ENCODE measurements at places on chromosomes 6 and 20. TPM values are rescaled to one million over a fixed set of nuclear protein-coding genes. Genes with fewer than 3 reads are reported as not detected.

Gene SLC32A1
- not detected for total RNA-seq

- no peak for DNase-seq
Measured at GRCh38 chr6:150661216-150662007, 61.7 kb downstream of the PLEKHG1 start.

GRCh38 chr6:45647341-45648261, 269.9 kb upstream of the SUPT3H start:
- DNase-seq = no peak

DNA sequence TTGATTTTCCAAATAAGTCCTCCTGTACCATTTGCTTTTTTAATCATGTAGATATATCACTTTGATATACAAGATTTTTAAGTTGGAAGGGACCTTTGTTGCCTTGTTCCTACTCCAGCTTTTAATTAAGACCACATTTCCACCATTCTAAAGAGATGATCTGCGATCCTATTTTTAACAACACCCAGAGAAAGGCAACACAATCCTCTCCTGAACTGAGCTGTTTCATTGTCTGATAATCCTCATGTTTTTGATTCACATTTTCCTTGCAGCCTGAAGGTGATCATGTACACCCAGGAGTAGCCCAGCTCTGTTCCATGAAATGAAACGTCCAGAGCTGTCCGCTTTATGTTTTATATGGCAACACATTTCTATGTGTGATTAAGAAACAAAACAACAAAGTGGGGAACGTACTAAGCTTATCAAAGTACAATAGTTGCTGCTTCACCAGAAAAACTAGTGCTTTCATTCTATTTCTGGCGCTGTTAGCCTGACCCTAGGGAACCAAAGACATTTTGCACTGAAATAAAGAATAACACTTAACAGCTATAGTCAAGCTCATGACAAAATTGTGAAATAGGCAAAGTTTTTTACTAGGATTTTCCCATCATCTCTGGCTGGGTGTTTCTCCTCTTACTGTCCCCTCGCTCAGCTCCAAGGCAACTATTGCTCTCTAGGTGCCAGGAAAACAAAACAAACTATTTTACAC, 22.6 kb upstream of the TRAF3IP2 start:
- no peak for DNase-seq

GRCh38 chr20:61369731-61370520, 117.9 kb downstream of the CDH4 start:
- no peak for DNase-seq

- DNase-seq = no peak
Measured at GRCh38 chr20:56018194-56018593, 12.9 kb upstream of the CBLN4 start.

GRCh38 chr6:8017705-8018104, 46.5 kb downstream of the BLOC1S5 start:
- DNase-seq = no peak

DNA sequence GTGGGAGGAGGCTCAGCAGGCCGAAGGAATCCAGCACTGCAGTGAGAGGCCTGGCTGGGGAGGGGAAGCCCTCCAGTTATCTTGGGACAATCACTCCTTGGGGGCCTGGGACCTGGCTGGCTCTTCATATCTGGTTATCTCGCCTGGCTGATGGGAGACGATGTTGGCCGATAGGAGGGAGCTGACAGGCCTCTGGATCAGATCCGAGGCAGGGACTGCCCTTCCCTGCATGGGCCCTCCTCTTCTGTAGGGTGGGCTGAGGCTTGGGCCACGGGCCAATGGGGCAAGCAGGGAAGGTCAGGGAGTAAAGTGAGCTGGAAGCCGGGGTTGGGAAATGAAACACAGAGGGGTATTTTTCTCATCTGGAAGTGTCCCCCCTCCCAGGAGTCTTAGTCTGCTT, 25.2 kb downstream of the MANBAL start:
- no peak for DNase-seq

Measured in activated CD4-positive, alpha-beta memory T cell treated with anti-CD3 and anti-CD28 coated beads, Interleukin-2, amount 10 ng/mL, durations not matched to agents 7 days and 5 days (primary cell).